ENCODE measurements at places on chromosomes 12 and 14.

DNA sequence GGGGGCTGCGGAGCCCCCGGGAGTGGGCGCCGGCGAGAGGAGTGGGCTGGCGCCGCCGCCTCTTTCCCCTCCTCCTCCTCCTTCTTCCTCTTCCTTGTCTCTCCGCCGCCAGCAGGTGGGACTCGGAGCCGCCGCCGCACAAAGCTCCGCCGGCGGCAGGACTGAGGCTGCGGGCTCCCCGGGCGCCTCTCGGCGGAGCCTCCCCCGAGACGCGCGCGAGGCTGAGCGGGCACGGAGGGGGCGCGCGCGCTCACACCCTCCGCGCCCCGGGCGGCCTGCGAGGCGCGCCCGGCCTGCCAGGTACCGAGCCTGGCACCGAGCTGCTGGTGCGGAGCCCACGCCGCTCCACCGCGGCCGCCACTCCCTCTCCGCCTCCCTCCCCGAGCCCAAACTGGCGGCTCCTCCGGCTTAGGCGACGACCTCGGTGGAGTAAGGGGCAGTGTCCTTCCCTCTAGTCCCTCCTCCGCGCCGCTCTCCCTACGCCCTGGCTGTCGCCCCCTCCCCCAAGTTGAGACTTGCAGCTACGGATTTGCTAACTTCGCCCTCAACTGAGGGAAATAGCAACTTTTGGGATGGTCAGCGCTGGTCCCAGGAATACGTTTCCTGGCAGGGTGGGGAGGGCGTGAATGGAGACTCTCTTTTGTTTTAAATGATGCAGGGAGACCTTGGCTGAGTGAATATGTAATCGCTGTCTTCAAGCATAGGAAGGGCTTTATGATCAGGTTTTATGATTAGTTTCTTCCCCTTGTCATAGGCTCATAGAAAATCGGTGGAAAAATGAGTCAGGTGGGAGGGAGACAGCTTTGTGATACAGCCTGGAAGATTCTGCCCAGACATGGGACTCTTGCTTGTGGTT, 199.5 kb upstream of the CAND1 start:
- no peak for DNase-seq

DNA sequence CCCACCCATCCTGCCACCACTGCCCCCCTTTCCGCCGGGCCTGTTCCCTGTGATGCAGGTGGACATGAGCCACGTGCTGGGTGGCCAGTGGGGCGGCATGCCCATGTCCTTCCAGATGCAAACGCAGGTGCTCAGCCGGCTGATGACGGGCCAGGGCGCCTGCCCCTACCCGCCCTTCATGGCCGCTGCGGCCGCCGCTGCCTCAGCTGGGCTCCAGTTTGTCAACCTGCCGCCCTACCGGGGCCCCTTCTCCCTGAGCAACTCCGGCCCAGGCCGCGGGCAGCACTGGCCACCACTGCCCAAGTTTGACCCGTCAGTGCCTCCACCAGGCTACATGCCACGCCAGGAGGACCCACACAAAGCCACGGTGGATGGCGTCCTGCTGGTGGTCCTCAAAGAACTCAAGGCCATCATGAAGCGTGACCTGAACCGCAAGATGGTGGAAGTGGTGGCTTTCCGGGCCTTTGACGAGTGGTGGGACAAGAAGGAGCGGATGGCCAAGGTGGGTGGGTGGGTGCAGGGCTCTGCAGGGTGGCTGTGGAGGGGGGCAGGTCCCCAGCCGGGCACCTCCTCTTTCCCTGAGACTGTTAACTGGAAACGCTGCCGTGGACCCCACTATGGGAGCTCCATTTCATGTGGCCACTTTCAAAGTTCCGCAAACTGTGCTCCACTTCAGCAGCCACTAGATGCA, 10.8 kb downstream of the SETD1B start:
- DNase-seq = no peak

- DNase-seq = no peak
These were observed 71.4 kb downstream of the RBM19 start for GRCh38 chr12:113894697-113895096.

- no peak for DNase-seq
These were observed 11.5 kb downstream of the RIMKLB start for GRCh38 chr12:8709124-8709830.

GRCh38 chr12:71536279-71536938, 96.8 kb downstream of the LGR5 start:
- no peak for DNase-seq

DNA sequence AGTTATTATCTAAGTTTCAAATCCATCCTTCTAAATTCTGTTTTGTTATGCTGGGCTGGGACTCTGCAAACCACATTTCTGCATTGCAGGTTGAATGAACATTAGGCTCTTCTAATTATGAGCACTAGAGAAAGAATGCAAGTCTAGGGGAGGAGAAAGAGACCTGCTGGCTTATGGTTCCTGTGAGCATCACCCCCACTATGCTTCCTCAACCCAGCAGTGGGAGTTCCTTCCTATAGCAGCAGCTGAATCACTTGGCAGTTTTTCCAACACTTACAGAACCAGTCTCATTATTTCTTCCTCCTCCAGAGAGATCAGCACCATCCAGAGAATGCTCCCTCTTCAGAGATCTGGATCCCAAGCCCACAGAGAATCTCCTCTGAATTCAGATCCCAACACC, 297.7 kb upstream of the CLEC14A start:
- peak; percentile 3 for DNase-seq

- DNase-seq = no peak
These were observed 187.3 kb downstream of the MIPOL1 start for GRCh38 chr14:37384870-37385596.

DNA sequence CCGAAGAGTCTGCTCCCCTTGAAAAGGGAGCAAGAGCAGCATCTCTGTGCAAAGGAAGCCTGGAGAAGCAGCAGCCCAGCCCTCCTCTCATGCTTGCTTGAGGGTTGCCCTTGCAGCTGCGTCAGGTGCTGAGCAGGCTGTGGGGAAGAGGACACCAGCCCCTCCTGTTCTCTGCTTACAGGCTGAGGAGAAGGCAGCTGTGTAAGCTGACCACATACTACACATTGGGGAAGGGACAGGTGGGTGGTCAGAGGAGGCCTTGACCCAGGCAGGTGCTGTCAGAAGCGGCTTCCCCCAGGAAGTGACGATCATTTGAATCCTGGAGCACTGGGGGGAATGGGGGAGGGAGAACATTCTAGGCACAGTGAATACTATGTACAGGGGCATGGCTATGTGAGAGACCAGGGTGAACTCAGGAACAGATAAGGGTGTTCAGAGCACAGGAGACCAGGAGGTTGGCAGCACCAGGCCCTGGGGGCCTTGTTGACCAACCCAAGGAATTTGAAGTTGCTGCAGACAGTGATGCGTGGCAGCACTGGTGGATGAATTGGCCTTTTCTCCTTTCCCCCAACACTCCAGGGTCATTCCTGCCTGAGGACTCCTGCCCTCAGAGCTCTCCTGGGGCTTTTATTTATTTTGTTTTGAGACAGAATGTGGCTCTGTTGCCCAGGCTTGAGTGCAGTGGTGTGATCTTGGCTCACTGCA, 2.7 kb upstream of the KLC1 start:
- no peak for DNase-seq

DNA sequence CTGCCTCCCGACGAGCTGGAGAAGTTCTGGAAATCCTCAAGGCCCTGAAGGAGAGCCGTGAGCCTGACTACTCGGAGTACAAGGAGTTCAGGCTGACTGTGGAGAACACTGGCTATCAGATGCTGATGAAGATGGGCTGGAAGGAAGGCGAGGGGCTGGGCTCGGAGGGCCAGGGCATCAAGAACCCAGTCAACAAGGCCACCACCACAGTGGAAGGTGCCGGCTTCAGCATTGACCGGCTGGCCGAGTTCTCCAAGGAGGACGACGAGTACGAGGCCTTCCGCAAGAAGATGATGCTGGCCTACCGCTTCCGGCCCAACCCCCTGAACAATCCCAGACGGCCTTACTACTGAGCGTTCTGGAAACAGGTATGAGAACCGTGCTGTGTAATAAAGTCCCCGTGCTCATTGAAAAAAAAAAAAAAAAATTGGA, 366.1 kb upstream of the ATXN7L3B start:
- no peak for DNase-seq

DNA sequence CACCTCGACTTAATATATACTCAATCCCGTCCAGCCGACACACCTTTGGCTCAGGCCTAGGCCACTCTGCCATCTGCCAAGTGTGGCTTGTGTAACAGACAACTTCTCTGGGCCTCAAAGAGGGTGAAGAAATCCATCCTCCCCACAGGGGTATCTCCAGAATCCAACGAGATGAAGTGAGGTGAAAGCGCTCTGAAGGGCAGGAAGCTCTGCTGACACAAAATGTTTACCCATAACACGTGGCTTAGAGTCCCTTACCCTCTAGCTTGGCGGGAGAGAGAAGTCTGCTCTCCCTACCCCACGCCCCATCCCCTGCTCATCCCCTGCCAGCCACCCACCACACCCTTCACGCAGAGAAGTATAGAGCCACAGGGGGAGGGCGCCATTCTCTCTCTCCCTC, 13.0 kb downstream of the ZBTB39 start:
- DNase-seq = no peak

DNA sequence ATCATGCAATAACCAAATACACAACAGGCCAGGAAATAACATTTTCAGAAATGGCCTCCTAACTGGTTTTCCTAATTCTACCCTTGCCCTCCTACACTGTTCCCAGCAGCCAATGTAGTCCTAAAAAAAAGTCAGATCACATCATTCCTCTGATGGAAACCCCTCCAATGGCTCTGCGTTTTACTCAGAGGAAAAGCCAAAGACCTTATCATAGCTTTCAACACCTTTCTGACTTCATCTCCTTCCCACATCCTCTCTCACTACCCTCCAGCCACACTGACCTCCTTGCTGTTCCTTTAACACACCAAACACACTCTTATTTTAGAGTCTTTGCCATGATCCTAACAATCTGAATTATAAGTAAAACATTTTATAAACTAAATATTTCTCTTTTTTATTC, 1.1 kb downstream of the MED6 start:
- no peak for DNase-seq

DNA sequence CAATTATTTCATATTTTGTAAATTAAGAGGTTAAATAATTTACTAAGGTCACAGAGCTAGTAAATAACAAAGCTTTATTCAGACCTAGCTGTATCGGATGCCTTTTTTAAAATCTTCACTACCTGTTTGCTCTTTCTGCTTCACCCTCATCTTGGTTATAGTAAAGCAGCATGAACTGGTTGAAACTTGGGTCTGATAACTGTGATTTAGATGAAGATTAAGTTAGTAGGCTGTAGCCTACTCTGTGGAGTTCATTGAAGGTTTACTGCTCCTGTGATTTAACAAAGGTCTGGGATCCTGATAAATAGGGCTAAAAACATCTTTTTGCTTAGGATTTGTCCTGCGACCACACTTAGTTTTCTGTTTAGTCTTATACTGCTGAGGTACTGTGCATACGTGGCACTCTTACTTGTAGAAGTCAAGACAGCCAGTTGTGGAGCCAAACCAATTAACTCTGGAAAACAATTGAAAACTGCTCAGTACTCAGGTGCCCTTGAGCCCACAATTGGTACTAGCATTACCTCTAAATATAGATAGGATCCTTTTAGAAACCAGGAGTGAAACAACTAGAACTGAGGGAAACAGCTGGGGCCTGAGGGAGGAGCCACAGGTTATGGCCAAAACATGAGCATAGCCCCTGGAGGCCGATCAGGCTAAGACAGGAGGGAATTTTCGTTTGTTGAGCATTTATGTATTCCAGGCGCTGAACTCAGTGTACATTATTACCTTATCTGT, 2.3 kb downstream of the SPATS2 start:
- DNase-seq = no peak

DNA sequence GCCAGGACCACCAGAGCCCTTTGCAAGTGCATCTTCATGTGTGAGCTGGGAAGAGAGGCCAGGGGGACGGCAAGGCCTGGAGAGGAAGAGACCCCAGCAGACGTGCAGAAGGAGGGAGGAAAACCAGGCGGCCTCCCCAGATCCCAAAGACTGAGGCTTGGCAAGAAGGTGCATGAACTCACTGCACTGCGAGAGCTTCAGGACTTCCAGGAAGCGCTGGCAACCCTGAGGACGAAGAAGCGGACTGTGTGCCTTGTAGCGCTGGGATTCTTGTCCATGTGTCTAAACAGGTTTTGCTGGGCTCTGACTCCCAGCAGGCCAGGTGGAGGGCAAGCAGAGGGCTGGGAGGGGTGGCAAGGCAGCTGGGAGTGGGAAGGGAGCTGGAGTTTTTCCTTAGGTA, 939 bp downstream of the TGFB3 start:
- no peak for DNase-seq

GRCh38 chr14:68497011-68497410, 295.9 kb downstream of the ZFP36L1 start:
- no peak for DNase-seq

- no peak for DNase-seq
These were observed 1.3 kb downstream of the A2ML1 start for GRCh38 chr12:8823565-8824300.

DNA sequence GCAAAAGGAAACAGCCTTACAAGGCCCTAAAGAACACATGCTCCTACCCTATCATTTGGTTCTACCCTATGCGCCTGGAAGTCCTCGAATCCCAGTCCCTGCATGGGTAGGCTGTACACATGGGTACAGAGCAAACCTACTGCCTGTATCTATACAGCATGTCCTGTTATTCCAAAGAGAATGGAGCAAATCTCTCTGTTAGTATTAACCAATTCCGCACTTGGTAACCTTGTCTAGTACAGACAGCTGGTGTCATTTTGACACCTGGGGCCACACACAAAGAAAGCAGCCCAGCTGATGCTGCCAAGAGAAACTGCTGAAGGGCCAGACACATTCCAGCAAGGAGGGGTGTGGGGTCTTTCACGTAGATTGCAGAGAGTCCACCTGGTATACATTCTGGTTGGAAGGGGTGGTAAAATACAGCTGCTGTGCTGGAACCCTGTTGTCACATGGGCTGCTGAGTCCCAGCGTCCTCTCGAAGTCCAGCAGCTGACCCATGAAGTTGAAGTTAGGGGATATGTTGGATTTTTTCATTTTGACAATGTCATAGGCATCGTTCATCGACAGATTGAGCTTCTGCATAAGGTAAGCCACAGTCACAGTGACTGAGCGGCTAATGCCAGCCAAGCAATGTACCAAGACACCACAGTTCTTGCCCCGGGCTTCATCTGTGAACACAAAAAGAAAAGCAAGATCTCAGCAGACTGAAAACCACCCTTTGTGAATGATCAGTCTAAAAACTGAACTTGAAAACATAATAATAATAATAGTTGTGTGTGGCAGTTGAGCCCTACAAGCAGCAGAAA, 3.2 kb downstream of the DUSP6 start:
- DNase-seq = no peak

DNA sequence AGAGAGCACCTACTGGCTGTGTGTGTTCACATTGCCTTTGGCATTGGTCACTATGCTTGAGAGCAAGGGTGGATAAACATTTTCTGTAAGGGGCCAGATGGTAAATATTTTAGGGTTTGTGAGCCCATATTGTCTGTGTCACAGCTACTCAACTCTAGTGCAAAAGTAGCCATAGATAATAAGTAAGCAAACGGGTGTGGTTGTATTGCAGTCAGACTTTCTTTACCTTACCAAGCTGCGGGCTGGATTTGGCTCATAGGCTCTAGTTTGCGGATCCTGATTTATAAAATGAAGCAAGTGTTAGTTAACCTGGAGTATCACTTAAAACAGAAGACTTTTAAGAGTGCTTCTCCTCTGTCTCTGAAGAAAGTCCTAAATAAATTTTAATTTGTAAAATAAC, 169.0 kb downstream of the KICS2 start:
- no peak for DNase-seq

All from amniotic stem cell (primary cell).